Hypothalamus (tissue), 51 donors: ENCODE measurements at places on chromosomes 7 and 10.

GRCh38 chr7:137546671-137547070 lies 203.1 kb upstream of the PTN start:
- DNase-seq = no peak

DNA sequence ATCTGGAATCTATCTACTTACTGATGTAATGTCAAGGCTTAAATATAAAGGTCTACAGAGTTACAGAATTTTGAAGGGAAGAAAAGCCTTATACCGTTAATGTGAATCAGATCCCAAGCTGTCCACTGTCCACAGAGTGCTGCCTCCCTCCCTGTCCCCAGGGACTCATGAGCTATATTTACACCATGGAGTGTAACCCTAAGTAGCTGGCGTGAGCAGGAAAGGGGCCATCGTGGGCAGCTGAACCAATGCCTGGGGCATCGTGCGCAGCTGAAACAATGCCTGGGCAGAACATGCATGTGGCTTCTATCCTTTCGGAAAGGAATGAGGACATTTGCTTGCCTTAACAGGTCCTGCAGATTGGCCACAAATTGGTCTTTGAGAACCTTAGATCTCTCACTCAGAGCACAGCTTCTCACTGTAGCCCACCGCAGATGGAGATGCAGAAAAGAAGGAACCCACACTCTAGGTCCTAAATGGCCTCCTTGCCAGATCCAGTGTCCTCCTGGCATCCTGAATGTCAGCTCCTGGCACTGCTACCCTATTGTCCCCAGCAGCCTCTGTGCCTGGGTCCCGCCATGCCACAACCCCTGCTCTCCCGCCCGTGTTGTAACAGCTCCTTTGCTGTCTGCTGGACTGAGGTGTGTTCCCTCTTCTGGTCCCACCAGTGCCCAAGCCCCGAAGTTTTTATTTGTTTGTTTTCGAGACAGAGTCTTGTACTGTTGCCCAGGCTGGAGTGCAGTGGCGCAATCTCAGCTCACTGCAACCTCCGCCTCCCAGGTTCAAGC lies 30.3 kb downstream of the CCDC3 start:
- no peak for DNase-seq

DNA sequence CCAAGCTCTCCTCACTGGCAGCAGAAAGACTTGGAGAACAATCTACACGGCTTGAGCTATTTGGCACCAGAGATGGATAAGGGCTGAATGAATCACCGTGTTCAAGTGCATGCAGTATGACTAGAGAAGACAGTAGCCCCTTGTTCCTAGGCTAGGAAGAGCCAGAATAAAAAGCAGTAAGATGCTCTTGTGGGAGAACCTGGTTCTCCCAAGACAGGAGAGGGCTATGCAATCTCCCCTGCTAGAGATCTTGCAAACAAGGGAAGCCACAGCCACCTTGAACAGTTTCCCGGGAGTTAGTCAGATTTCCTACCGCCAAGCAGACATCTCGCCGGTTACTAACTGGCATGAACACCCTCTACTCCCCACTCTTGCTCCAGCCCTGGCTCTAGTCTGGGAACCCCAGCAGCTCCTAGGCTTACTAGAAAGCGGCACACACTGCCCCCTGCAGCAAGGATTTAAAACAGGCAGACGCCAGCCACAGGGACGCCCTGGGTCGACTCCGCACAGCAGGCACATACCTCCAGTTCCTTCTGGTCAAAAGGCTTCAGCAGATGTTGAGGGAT lies 107.3 kb downstream of the SMURF1 start:
- DNase-seq = peak; percentile 42

DNA sequence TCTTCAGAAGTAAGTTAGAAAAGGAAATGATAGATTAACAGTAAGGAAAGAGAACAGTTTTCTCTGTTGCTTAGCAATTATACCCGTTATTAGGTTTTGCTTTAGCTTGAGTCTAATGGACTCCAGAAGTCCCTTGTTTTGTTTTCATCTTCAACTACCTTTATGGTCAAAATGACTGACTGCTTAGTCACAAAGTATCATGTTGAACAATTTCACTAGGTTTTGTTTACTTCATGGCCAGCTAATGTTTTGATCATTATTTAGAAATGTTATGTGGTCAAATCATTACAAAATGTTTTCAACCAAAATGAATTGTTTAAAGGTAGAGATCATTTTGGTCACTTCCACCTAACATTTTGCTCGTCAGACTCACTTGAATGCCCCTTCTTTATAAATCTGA lies 1.9 kb downstream of the UBN2 start:
- DNase-seq = no peak

- no peak for DNase-seq
Measured at GRCh38 chr10:128470321-128470965, 344.2 kb upstream of the MKI67 start.

GRCh38 chr7:5284304-5285281 lies 1.9 kb downstream of the SLC29A4 start:
- DNase-seq = peak; percentile 53

GRCh38 chr7:3757059-3757458 lies 456.0 kb downstream of the SDK1 start:
- no peak for DNase-seq

- DNase-seq = peak; percentile 17
Measured at GRCh38 chr10:7170626-7171322, 240.1 kb downstream of the SFMBT2 start.

- DNase-seq = no peak
Measured at GRCh38 chr10:132571650-132572544, 34.3 kb downstream of the INPP5A start.

GRCh38 chr7:44541-44896 lies 147.9 kb upstream of the FAM20C start:
- no peak for DNase-seq

GRCh38 chr10:100349087-100349486 lies 2.1 kb downstream of the SCD start:
- no peak for DNase-seq

DNA sequence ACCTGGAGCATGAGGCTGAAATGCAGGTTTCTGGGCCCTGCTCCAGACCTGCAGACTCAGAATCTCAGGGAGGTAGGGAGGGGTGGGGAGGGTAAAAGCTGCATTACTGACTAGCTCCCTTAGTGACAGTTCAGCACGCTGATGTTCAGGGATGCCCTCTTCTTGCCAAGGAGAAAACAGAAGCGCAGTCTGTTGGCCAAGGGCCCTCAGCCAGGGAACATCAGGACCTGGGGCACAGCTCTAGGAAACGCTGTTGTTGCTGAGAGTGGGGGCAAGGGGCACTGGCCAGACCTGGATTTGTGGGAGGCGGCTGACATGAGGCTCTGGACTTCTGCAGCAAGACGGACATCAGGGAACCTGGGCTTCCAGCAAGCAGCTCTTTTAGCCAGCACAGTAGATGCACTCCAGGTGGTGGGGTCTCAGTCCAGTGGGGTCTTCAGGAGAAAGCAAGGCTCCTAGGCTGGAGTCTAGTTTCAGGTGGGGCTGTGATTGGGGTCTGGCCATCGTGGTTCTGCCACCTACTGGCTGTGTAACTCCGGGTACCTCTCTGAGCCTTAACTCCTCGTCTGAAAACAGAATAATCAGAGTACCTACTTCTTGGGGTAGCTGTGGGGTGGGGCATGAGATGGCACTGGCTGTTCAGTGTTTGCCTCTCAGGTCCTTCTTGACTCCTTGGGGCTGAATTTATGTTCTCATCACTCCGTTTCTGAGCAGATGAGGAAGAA lies 72.9 kb upstream of the PRLHR start:
- no peak for DNase-seq

GRCh38 chr10:54063514-54063913 lies 737.5 kb downstream of the PCDH15 start:
- no peak for DNase-seq
